Cerebellar nuclear complex (tissue), 1 donor: ENCODE measurements at places on chromosomes 12 and 14.
A peak's percentile ranks its signal among the peaks of the same experiment; 100 is the strongest.

DNA sequence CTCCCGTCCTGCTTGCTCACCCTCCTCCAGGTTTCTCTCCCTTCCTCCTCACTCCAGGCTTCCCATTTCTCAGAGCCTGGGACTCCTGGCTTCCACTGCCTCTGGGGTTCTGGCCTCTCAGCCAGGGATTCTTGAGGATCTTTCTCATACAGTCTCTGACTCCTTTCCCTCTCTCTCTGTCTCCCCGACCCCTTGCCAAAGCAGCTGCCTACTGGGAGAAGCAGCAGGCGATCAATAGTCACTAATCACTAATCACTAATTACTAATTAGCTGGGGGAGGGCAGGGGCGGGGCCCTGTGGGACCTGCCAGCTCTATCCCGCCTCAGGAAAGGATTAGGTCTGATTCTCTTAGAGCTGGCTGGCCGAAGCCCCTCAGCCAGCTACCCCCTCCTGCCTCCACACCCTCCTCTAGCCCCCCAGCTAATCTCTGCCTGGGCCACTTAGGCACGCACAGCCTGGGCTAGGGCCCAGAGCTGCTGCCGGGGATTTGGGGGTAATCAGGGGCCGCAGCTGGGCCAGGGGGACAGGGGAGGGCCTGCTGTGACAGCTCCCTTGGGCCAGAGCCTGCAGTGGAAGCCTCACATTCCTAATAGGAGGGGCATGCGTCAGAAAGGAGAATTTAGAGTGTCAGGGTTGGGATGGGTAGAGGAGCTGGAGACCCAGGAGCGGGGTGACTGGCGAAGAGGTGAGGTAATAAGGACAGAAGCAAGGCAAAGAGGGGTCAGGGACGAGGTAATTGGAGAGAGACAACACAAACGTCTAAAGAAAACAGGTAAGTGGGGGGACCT lies 2.8 kb downstream of the NXPH4 start:
- DNase-seq, result no peak

- no peak for DNase-seq
Measured at GRCh38 chr12:130086797-130087196, 75.5 kb upstream of the FZD10 start.

DNA sequence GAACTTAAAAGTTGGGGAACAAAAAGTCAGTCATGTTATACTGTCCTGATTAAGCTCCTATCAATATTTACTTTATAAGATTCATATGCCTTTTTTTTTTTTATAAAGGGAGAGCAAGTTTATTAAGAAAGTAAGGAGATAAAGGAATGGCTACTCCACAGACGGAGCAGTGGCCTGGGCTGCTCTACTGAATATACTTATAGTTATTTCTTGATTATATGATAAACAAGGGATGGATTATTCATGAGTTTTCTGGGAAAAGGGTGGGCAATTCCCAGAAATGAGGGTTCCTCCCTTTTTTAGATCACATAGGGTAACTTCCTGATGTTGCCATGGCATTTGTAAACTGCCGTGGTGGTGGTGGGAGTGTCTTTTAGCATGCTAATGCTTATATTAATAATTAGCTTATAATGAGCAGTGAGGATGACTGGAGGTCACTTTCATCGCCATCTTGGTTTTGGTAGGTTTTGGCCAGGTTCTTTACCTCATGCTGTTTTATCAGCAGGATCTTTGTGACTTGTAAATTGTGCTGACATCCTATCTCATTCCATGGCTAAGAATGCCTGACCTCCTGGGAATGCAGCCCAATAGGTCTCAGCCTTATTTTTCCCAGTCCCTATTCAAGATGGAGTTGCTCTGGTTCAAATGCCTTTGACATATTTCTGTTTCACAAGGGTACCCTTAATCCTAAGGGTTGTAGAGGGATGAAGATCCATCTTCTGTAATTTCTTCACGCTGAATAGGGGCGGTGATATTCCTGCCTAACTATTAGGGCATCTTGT lies 73.9 kb downstream of the OTOGL start:
- DNase-seq, result no peak

DNA sequence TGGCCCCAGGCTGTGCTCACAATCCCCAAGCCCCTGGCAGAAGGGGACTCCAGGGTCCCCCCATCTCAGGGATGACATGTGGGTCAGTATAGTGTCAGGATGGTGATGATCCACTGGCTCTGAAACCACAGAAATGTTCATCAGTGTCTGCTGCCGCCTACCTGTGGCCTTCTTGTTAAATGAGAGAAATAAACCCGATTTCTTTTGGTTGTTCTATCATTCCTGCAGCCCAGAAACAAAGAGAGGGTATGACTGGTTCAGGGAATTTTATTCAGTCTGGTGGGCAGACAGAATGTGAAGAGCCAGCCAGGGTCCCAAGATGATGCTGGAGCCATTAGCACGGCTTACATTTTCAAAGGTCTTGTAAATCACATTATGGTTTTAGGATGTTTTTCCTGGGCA lies 86.6 kb downstream of the CRADD start:
- DNase-seq, result no peak

DNA sequence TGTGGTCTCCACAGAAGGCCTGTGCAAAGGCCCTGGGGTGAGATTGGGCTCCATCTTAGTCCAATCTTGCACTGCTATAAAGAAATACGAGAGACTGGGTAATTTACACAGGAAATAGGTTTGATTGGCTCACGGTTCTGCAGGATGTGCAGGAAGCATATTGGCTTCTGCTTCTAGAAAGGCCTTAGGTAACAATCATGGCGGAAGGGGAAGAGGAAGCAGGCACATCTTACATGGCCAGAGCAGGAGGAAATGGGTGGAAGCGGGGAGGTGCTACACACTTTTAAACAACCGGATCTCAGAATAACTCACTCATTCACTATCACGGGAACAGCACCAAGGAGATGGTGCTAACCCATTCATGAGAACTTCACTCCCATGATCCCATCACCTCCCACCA lies 55.4 kb downstream of the FAR2 start:
- DNase-seq, result no peak

GRCh38 chr14:67447033-67447381 lies 35.0 kb upstream of the PLEK2 start:
- no peak for DNase-seq

- no peak for DNase-seq
Measured at GRCh38 chr14:40682131-40682913, 924.4 kb upstream of the LRFN5 start.

- DNase-seq, result peak; percentile 2
Measured at GRCh38 chr14:75982266-75983018, 647 bp upstream of the TGFB3 start.

DNA sequence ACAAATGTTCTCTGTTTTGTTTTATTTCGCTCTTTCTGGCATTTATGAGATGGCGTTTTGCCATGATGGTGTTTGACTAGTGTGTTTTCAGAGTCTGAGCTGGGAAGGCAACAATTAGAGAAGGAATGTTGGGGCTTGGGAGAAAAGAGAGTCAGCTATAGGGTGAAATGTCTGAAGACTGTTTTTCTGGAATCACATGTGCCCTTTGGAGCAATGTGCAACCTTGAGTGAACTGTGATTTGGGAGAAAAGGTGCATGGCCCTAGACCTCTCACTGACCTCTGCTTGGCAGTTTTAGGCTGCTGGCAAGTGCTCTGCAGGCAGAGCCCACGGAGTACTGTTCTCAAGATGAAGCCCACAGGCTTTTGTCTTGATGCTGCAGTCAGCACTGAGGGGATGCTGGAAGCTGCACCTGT lies 379.9 kb upstream of the PDE3A start:
- DNase-seq, result no peak

DNA sequence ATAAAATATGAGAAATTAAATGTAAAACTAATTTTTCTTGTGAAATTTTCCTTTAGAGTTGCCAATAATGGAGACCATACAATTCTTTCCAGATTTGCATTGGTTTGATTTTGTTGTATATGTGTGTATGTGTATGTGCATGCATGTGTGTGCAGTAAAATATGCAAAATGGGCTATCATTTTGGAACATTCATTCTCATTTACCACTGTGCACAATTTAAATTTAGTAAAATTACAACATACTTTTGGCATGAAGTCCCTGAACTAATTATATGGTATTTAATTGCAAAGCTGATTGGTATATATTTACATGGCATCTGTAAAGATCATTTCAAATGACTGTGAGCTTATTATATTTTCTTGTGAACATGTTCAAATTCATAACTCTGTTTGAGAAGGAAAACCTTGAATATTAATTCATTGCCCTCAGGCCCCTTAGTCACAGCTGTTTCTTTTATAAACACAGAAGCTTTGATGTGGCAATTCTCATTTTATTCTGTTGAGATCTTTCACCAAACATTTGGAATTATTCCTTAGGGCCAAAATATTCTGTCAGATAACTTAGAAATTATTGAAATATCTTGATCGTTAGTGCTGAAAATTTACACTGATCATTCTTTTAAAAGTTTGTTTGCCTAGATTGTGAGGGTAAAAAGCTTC lies 17.6 kb downstream of the KERA start:
- DNase-seq, result no peak

DNA sequence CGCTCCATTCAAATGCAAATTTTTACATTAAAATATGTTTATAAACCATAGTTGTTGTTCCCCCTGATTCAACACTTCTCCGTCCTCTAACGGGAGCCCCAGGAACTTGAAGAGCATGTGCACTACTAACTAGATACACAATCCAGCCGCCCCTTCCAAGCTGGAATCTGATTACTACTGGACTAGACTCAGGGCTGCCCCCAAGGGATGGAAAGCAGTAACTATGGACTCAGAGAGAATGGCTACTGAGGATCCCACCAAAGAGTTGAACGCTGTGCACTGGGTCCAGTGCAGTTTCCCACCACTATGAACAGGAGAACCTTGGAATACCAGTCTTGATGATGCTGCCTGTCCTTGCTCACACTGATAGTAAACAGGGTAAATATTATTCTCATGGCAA lies 48.6 kb upstream of the PCNX1 start:
- no peak for DNase-seq

DNA sequence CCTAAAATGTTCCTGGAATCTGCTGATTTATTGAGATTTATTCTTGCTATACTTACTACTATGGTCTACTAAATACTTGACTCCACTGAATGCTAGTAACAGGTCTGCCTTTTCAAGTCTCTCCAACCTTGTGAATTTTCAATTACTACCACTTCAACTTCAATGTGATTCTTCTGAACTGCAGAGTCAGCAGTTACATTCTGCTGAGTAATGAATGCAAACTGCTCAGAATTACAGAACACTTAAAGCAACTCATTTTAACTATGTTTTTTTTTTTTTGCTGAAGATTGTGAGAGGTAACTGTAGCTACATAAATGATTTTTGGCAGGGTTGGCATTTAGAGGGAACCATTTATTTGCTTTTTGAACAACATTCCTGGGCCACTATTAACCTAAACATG lies 41.8 kb downstream of the ARF6 start:
- no peak for DNase-seq

DNA sequence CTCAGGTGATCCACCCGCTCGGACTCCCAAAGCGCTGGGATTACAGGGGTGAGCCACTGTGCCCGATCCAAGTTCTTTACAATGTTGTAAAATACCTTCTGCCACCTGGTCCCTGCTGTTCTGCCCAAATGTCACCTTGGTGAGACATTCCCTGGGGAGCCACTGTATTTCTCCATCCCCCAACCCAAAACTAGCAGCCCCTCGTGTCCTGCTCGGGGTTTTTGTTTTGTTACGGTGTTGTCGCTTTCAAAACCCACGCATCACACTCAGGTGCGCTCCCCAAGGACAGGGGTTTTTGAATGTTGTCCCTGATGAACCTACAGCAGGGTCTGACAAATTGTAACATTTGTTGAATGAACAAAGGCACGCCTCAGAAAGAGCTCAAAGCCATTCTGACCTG lies 37.4 kb downstream of the CAMKK2 start:
- DNase-seq, result no peak

GRCh38 chr14:94897082-94897481 lies 127.2 kb upstream of the GSC start:
- DNase-seq, result no peak

DNA sequence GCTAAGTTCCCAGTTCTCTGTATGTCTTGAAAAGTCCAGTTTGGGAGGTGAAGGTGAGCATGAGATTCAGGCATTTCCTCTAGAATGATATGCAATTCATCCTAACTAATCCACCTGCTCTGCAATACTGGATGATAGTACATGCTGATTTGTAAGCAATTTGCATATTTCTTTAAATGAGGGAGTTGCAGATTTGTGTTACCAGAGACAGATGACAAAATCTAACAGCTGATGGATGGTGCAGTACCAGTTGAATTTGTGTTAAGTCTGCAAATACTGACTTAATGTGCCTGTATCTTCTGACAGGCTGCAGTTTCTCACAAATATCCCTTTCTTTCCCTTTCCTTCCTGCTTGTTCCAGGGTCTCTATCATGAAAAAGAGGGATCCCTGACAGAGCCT lies 76.4 kb upstream of the MBIP start:
- no peak for DNase-seq

- no peak for DNase-seq
Measured at GRCh38 chr12:105831372-105831771, 307.4 kb downstream of the NUAK1 start.

DNA sequence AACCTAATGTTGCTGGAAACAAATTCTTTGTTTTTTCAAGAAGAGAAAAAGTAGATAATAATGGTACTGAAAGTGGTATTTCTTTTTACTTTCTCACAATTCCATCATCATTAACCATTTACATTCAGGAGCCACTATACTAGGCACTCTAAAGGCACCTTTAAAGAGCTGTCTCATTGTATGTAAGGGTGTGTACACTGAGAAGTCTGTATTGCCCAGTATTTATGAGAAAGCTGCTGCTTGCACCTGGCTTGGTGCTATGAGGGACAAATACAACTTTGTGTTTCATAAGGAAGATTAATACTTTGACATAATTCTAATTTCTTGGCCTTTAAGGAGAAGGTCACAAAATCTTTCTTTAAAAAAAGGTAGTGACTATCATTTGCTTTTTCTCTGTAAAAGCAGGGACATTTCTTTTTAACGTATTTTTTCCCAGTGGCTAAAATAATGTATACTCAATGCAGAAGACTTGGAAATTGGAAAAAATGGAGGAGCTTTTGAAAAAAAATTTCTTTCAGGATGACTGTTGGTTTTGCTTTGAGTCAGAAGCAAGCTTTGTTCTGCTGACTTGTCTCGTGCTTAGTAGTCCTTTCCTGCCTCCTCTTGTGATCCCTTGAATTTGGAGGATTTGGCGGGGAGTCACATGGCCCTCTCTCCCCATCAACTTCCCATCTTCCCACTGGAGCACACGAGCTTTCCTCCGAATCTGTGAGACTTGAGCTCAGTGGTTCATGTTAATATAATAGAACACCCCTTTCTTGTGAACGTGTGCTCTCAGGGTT lies 50.1 kb downstream of the RASSF3 start:
- DNase-seq, result no peak

- DNase-seq, result no peak
Measured at GRCh38 chr12:13817131-13817530, 164.3 kb downstream of the GRIN2B start.

DNA sequence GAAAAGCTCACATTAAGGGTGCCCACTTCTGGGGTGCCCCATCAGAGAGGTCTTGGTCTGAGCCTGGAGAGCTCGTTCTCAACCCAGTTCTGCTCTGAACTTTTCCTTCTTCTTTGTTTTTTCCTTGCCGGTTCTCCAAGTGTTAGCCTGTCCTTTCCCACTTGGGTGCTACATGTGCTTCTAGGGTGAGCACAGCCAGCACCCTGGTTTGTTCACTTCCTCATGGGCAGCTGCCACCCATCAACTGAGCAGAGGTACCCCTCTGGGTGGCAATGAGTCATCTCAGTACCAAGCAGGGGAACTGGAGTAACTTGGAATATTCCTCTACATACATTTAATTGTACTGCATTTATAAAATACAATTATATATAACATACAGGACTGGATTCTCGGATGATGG lies 3.9 kb upstream of the SYNE3 start:
- DNase-seq, result no peak
